ENCODE measurements at places on chromosomes 13 and 19. TPM values are rescaled to one million over a fixed set of nuclear protein-coding genes. Genes with fewer than 3 reads are reported as not detected.

Gene ADAMTSL5
- 2.1 TPM for total RNA-seq

DNA sequence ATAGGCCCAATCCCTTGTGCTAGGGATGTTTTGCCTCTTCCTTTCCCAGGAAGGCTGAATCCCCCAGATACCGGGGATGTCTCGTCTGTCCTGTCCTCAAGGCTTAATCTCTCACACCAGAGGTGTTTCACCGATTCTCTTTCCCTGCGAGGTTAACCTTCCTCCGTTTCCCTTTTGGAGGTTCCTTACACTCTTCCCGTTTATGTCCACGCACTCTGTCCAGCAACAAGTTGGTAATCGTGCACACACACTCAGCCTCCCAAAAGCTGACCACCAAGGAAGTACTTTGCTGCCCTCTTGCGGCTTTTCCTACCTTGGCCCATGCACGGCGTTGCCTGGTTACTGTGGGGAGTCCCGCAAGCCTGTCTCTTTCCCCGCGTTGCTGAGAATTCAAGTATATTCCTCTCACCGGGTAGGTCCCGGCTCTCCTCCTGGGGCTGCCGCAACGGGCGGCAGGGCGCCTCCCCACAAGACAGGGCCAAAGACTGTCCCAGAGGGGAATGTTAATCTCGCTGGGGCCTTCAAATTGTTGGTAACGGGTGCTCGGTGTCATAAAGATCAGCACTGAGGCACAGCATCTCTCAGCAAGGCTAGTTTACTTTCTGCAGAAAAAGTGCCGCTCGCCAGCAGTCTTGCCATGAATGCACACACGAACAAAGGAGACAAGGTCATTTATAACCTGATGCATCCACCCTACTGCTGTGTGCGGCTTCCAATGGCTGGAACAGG lies 36.7 kb upstream of the CD177 start:
- no peaks in the 10 kb centered on the region for H3K4me1 ChIP-seq
- DNase-seq, result no peak
- H3K36me3 ChIP-seq, result no peaks in the 10 kb centered on the region
- H3K27ac ChIP-seq, result no peak overlapping the region
- H3K4me3 ChIP-seq, result no peak overlapping the region

GRCh38 chr13:40192452-40192851 lies 474.0 kb downstream of the FOXO1 start:
- H3K27ac ChIP-seq, result no peak overlapping the region
- peaks cover 3% of the 10 kb centered on the region for H3K36me3 ChIP-seq
- no peak overlapping the region for H3K4me3 ChIP-seq
- H3K4me1 ChIP-seq, result peaks cover 44% of the 10 kb centered on the region

- H3K27me3 ChIP-seq, result no peaks in the 10 kb centered on the region
- no peak for DNase-seq
- peaks cover 7% of the 10 kb centered on the region for H3K36me3 ChIP-seq
- H3K27ac ChIP-seq, result no peak overlapping the region
- H3K4me3 ChIP-seq, result no peak overlapping the region
These were observed 39.3 kb downstream of the MBNL2 start for GRCh38 chr13:97261254-97262005.

- peaks cover 5% of the 10 kb centered on the region for H3K4me1 ChIP-seq
- H3K4me3 ChIP-seq, result no peak overlapping the region
- peaks cover 6% of the 10 kb centered on the region for H3K27me3 ChIP-seq
- no peaks in the 10 kb centered on the region for H3K36me3 ChIP-seq
- no peak overlapping the region for H3K27ac ChIP-seq
These were observed 746.6 kb downstream of the UQCRFS1 start for GRCh38 chr19:28466107-28467045.

Gene CBARP
- total RNA-seq, result 0.17 TPM

DNA sequence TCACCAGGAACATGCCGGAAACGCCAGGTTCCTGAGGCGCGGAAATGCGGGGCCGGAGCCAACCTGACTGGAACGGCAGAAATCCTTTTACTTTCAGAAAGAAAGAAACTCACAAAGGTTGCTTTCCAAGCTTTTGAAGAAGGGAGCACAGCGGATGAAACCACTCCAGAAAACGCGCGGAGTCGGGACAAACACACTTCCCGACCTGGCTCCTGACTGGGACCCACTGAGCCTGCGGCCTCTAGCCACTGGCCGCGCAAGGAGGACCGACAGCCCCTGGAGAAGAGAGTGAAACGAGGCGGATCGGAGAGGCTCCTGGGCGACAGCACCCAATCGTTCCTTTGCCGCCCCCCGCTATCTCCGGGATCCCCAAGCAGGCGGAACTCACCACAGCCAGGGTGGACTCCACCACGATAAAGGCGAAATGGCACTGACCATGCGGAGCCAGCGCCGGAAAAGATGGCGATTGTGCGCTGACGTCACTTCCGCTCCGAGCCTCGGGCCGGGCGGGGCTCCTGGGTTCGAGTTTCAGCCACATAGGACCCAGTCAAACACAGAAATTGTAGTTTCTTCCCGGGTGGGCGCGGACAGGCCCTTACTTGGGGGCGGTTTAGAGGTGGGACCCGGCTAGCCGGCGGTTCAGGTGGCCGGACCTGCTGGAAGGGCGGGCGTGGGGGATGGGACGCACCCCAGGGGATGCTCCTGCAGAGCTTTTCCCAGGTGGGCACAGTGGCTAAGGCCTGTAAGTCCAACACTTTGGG lies at the start of gene ZNF121:
ZNF121 (minus strand) TSS at position 432 of the 761 bp plus-strand sequence. CDS start 16,407 bp downstream, outside the sequence.
- peaks cover 30% of the 10 kb centered on the region for H3K36me3 ChIP-seq
- DNase-seq, result peak; percentile 88
- peak within 1 kb of the TSS; percentile 95 for H3K27ac ChIP-seq
- H3K4me1 ChIP-seq, result peaks cover 21% of the 10 kb centered on the region
- peaks cover 9% of the 10 kb centered on the region for H3K27me3 ChIP-seq
- peak within 1 kb of the TSS; percentile 94 for H3K4me3 ChIP-seq

Gene KCTD15
- total RNA-seq, result 0.33 TPM

Gene CCDC8
- not detected for total RNA-seq

- no peak overlapping the region for H3K4me3 ChIP-seq
- peaks cover 13% of the 10 kb centered on the region for H3K27me3 ChIP-seq
- H3K36me3 ChIP-seq, result no peaks in the 10 kb centered on the region
These were observed 5.6 kb upstream of the PRR36 start for GRCh38 chr19:7879836-7880235.

Gene PSG1
- not detected for total RNA-seq

DNA sequence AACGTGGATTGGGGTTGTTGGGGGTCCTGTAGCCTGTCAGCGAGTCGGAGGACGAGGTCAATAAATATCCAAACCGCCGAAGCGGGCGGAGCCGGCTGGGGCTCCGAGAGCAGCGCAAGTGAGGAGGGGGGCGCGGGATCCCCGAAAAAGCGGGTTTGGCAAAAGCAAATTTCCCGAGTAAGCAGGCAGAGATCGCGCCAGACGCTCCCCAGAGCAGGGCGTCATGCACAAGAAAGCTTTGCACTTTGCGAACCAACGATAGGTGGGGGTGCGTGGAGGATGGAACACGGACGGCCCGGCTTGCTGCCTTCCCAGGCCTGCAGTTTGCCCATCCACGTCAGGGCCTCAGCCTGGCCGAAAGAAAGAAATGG lies 754 bp upstream of the SIX5 start:
- no peak for DNase-seq
- peaks cover 5% of the 10 kb centered on the region for H3K4me1 ChIP-seq
- H3K27me3 ChIP-seq, result peaks cover 14% of the 10 kb centered on the region
- H3K36me3 ChIP-seq, result no peaks in the 10 kb centered on the region

GRCh38 chr13:74555651-74556420 lies 421.6 kb upstream of the KLF12 start:
- no peak overlapping the region for H3K4me3 ChIP-seq
- DNase-seq, result no peak
- H3K4me1 ChIP-seq, result peaks cover 15% of the 10 kb centered on the region
- H3K27ac ChIP-seq, result no peak overlapping the region
- H3K27me3 ChIP-seq, result no peaks in the 10 kb centered on the region

- H3K4me3 ChIP-seq, result no peak overlapping the region
- peaks cover 13% of the 10 kb centered on the region for H3K27me3 ChIP-seq
- peaks cover 8% of the 10 kb centered on the region for H3K4me1 ChIP-seq
- no peaks in the 10 kb centered on the region for H3K36me3 ChIP-seq
These were observed 19.0 kb downstream of the KCTD15 start for GRCh38 chr19:33815380-33816340.

GRCh38 chr13:58884353-58885209 lies 1253.0 kb downstream of the PCDH17 start:
- no peak for DNase-seq
- no peak overlapping the region for H3K4me3 ChIP-seq
- H3K27me3 ChIP-seq, result no peaks in the 10 kb centered on the region

- peak within 1 kb of the TSS; percentile 86 for H3K4me3 ChIP-seq
- peaks cover 4% of the 10 kb centered on the region for H3K36me3 ChIP-seq
- peak within 1 kb of the TSS; percentile 91 for H3K27ac ChIP-seq
- peaks cover 15% of the 10 kb centered on the region for H3K4me1 ChIP-seq
- DNase-seq, result no peak
- H3K27me3 ChIP-seq, result no peaks in the 10 kb centered on the region
These were observed at the start of gene PHLDB3 for GRCh38 chr19:43504426-43505185. PHLDB3 (minus strand) TSS chr19:43504746; CDS start chr19:43504118, 628 bp downstream.

- no peak overlapping the region for H3K4me3 ChIP-seq
- no peaks in the 10 kb centered on the region for H3K36me3 ChIP-seq
- H3K27ac ChIP-seq, result no peak overlapping the region
- H3K4me1 ChIP-seq, result peaks cover 7% of the 10 kb centered on the region
These were observed 61.5 kb downstream of the DGKH start for GRCh38 chr13:42109957-42110356.

DNA sequence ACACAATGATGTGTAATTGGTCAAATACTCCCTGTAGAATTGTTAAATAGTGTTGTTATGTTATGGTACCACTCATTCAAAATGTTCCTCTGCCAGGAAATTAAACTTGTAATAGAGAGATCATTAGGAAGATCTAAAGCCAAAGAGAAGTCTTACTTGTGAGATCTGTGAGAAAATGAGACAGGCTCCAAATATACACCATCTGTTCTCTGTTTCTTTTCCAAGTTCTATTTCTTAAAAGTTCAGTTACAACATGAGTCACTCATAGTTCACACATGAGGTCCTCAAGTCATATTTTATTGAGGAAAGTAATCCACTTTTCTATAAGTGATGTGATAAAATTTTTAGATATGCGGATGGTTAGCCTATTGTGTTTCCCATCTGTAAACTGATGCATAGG lies 1038.1 kb upstream of the PRR20A start:
- no peak overlapping the region for H3K4me3 ChIP-seq
- no peaks in the 10 kb centered on the region for H3K27me3 ChIP-seq
- no peak for DNase-seq
- H3K36me3 ChIP-seq, result no peaks in the 10 kb centered on the region
- H3K4me1 ChIP-seq, result no peaks in the 10 kb centered on the region

Gene ZNF527
- total RNA-seq, result 8.7 TPM

DNA sequence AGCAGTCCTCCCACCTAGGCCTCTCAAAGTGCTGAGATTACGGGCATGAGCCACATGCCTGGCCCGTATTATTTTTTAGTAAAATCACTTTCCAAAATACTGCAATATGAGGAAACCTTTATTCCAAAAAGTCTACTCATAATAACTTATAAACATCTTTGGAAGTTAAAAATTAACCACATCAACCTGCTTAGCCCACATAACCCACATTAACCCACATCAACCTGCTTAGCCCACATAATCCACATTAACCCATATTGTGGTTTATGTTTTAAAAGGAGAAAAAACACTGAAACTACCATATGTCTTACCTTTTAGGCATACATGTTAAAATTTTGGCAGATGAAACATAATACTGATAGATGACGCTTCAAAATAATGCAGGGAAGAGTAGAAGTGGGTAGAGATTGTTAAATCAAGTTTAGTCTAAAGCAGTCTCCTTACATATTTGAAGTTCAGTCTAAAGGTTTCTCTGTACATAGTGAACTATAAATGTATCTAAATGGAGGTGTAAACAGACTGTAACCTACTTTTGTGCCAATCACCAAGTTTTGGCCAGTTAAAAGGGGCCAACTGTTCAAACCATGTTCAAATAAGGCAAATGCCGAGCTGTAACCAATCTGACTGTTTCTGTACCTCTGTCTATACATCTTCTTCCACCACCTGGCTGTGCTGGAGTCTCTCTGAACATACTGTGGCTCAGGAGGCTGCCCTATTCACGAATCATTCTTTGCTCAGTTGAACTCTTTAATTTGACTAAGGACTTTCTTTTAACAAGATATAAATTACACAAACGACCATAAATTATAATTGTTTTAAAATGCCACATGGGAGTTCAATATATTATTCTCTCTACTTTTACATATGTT lies 14.5 kb downstream of the KPNA3 start:
- no peak for DNase-seq
- H3K4me1 ChIP-seq, result peaks cover 10% of the 10 kb centered on the region

GRCh38 chr13:80338781-80339562 lies 2.0 kb downstream of the SPRY2 start:
- H3K27ac ChIP-seq, result no peak overlapping the region
- peaks cover 34% of the 10 kb centered on the region for H3K27me3 ChIP-seq
- H3K36me3 ChIP-seq, result no peaks in the 10 kb centered on the region
- H3K4me3 ChIP-seq, result no peak overlapping the region
- H3K4me1 ChIP-seq, result peaks cover 7% of the 10 kb centered on the region

- DNase-seq, result no peak
- no peak overlapping the region for H3K27ac ChIP-seq
- H3K27me3 ChIP-seq, result peaks cover 7% of the 10 kb centered on the region
- no peaks in the 10 kb centered on the region for H3K36me3 ChIP-seq
These were observed 132.5 kb downstream of the NHLRC3 start for GRCh38 chr13:39170711-39171110.

- no peak overlapping the region for H3K4me3 ChIP-seq
- no peaks in the 10 kb centered on the region for H3K27me3 ChIP-seq
- no peaks in the 10 kb centered on the region for H3K36me3 ChIP-seq
These were observed 105.0 kb downstream of the SPRY2 start for GRCh38 chr13:80235967-80236302.

Gene C1QTNF9B
- total RNA-seq, result not detected

GRCh38 chr19:7645163-7645562 lies 8.3 kb downstream of the STXBP2 start:
- peaks cover 14% of the 10 kb centered on the region for H3K36me3 ChIP-seq
- H3K4me1 ChIP-seq, result peaks cover under 1% of the 10 kb centered on the region
- no peak overlapping the region for H3K27ac ChIP-seq
- H3K4me3 ChIP-seq, result no peak overlapping the region
- no peak for DNase-seq

GRCh38 chr13:34161931-34162543 lies 344.1 kb downstream of the RFC3 start:
- H3K4me1 ChIP-seq, result peaks cover 3% of the 10 kb centered on the region
- H3K27me3 ChIP-seq, result peaks cover 9% of the 10 kb centered on the region
- no peak for DNase-seq
- H3K36me3 ChIP-seq, result no peaks in the 10 kb centered on the region

DNA sequence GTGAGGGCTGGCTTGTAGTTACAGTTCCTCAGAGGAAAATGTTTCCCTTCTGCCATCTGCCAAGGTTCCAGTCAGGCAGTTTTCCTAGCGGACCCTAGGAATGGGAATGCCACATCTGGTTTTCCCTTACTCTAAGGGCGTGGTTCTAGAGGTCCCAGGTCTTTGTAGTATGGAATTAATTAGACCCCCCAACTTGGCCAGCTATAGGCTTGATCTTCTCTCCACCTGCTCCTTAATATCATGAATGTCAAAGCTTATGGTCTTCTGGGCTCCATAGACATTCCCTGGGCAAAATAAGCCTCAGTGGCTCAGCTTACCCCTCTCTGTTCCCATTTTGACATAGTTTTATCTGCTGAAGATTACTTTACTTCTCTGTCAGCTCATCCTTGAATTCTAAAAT lies 70.0 kb downstream of the ZNF568 start:
- no peak overlapping the region for H3K4me3 ChIP-seq
- DNase-seq, result no peak
- no peaks in the 10 kb centered on the region for H3K4me1 ChIP-seq
- no peaks in the 10 kb centered on the region for H3K27me3 ChIP-seq
- H3K36me3 ChIP-seq, result peaks cover 53% of the 10 kb centered on the region

Gene THSD1
- total RNA-seq, result 0.47 TPM

Data from activated naive CD8-positive, alpha-beta T cell treated with anti-CD3 and anti-CD28 coated beads, Interleukin-2, amount 10 ng/mL, durations not matched to agents 7 days and 5 days (primary cell).